Activated CD8-positive, alpha-beta T cell treated with anti-CD3 and anti-CD28 coated beads for 36 hours (primary cell): ENCODE measurements at places on chromosomes 2 and 18.
A peak's percentile ranks its signal among the peaks of the same experiment; 100 is the strongest.

DNA sequence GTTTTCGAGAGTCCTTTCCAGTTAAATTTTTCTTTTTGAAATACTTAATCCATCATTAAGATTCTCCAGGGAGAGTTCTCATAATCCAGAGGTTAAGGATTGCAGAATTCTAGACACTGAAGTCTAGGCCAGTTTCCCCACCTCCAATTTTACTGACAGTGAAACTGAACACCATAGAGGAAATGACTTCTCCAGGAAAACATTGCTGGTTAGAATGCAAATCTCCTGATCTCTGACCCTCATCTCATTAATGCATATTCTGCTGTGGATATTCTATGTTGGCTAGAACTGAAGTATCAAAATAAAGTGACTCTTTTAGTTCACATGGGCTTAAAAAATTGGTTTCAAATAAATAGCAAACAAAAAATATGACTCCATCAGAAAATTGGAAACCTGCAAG, 105.8 kb upstream of the UGP2 start:
- no peak for DNase-seq

DNA sequence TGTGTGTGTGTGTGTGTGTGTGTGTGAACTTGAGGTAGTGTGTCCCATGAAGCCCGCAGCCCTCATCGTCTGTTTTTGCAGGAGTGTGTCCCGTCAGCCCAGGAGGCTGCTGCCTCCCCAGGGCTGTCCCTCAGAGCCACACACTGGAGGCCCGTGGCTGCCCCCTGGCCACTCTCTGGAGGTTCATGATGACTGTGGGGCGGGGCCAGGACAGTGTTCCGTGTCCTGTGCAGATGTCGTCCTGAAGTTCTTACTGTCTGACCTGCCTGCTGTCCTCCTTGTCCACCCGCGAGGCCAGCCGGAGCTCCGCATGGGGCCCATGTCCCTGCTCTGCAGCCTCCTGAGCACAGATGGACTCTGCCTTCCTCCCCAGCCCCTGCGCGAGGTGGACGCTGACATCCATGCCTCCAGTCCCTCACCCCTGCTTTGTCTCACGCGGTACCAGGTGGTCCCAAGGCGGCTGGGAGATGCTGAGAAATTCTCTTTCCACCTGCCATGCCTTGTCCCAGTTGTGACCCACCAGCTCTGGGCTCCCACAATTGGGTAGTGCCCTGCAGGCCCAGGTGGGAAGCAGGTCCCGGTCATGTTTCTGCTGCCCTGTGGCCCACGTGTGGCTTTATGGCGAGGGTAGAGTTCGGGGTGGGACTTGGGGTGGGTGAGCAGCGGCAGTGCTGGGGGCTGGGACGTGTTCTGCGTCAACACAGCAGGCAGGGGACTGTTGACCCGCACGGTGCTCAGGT, 92.8 kb downstream of the NFATC1 start:
- DNase-seq: peak; percentile 1

- DNase-seq: no peak
Observed at GRCh38 chr2:199596549-199596948, 138.8 kb upstream of the SATB2 start.

DNA sequence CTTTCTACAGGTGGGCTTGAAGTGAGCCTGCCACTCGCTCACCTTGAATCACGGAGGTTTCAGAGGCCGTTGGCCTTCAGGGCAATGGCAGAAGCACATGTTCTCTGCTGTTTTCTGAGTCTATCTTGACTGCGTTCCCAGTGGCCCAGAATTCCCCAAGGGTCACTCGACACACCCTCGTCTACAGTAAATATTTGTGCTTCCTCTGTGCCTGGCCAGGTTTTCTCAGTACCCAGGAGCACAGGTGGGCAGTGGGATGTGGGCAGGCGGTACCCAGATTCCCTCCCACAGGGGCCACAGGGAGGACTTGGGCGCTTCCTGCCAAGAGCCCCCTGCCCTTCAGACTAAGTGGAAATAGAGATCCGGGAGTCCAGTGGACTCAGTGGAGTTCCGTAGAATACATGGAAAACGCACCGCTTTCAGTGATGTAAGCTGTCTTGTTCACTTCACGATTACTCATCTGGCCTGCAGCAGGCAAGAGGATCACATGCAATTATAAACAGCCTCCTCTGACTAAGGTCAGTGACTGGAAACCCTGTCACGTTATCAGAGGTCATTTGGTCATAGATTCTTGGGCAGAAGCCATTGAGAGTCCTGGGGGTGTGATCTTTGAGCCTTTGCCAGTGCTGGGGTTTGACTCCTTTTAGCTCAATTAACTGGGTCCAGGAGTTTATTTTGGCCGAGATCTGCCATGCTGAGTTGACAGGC, 179.8 kb downstream of the NEDD4L start:
- DNase-seq: no peak

DNA sequence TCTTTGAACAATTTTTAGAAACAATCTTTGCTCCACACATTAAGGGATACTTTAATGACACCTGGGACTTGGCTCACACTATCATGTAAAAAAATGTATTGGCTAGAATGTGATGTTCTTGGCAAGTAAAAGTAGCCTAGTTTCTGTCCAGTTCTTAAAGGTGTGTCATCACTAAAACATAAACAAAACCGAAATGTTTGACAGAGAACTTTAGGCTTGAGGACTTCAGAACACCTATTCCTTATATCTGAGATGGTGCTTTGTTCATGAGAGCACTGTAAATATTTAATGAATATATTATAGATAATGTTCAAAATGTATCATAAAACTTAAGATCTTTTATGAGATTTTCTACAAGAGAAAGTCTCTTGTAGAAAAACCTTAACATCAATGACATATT, 19.8 kb upstream of the HNRNPA3 start:
- no peak for DNase-seq

- peak; percentile 82 for DNase-seq
Observed at GRCh38 chr2:230864605-230865306, at the start of gene ITM2C. ITM2C (plus strand) TSS chr2:230864942; CDS start chr2:230865026, 84 bp downstream.

DNA sequence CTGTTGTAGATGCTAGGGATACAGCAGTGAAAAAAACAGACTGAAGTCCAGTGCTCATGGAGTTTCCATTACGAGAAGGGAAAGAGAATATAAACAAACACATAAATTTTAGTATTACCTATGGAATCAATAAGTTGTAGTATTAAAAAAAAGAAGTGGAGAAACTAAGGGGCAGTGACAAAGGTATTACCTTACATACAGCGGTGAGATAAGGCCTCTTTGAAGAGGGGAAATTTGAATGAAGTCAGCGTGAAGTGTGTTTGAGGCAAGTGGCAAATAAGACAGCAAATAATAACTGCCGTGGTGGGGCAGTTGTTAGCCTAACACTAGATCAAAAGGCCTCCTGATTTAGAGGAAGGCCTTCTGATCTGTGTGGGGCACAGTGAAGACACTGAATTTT, 57.9 kb downstream of the TLK1 start:
- DNase-seq: no peak

DNA sequence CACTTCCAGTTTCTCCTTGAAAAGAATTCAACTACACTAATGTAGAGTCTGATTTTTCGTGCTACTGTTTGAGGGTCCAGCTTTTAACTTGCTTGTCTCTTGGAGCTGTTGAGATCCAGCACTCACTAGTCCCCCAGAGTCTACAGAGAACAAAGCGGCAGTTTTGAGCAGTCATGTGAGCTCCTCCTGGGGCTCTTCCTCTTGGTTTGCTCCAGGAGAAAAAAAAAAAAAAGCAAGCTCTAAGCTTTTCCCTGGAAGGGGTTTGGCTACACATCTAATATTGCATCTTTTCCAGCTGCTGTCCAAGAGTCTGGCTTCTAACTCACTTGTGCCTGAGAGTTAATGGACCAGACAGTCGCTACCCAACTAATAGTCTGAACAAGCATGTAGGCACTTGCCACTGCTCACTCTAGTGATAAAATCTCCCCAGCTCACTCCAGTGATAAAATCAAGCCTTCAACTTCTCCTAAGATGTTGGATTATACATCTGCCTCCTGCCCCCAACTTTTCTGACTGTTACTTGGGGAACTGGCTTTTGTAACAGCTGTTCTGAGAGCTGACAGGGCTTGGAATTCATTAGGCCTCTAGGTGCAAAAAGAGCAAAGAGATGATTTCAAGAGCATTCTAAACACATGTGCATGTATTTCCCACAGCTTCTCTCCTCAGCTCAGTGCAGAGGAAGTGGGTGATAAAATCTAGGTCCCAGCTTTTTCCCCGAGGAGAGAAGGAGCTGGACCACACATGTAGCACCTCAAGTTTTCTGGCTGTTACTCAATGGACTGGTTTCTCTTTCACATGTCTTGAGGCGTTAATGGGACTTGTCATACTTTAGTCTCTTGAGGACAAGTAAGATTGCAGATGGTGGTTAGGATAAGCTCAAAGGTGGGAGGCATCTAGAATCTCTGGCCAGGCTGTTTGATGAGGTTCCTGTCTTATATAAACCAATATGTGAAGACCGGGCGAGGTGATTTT, 750.5 kb downstream of the LRP1B start:
- DNase-seq: no peak

DNA sequence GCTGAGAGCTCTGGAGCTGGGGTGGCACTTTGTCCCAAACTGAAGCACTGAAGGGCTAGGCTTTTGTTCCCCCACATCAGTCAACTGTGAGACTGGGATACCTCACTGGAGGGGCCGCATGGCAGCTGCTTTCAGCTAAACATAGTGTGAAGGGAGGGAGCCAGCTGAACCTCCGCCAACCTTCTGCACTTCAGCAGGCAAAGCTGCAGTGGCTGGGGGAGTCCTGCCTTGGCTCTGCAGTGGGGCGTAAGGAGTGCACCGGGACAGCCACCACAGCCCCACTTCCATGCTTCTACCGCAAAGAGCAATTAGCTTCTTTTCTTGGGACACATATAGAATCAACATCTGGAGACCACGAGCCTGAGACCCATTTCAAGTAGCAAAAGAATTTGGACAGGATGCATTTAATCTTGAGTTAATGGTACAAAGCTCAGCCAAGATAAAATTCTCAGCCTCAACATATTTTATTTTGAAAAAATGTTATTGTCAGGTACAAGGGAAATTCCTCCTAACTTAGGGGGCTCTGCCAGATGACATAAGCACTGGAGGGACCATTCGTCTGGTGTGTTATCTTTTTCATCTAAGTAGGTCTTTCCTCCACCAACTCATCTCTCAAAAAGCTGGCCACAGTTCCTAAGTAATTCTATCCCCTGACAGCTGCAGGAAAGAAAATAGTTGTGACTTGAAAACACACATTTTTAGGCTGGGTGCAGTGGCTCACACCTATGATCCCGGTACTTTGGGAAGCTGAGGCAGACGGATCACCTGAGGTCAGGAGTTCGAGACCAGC, 25.6 kb upstream of the MYCN start:
- no peak for DNase-seq

DNA sequence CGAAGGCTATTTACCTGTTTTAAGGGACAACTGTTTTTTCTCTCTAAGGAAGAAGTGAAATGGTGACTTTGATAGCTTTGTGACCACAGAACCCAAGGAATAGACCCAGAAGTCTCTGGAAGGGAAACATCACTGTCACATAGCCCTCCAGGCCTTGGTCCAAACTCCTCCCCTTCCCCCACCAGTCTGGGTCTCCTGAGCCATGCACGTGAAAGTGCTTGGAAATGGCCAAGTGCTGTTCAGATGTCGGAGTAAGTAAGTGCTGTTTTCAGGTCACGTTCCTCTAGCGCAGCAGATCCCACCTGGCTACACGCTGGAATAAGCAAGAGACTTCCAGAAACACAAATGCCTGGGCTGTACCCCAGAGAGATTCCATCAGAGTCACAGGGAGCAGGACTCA, 73.0 kb upstream of the AFF3 start:
- DNase-seq: no peak

DNA sequence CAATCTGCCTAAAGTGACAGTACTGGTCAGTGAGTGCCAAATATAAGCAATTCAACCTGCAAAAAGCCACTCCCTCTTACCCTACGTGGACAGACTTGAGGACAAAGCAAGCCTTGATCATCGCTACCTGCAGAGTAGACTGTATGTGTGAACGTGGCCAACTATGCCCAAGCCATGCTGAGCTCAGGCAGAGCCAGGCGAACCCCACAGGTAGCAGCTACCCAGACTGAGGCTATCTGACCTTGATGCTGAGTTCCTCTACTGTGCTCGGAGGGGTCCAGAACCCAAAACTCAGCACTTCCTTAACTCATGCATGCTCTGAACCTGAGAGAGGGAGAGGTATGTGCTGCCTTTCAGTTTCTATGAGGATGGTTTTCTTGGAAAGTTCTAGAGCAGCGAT, 63.5 kb upstream of the TMEM200C start:
- no peak for DNase-seq

GRCh38 chr2:29367986-29368658, 252.9 kb downstream of the CLIP4 start:
- DNase-seq: no peak

DNA sequence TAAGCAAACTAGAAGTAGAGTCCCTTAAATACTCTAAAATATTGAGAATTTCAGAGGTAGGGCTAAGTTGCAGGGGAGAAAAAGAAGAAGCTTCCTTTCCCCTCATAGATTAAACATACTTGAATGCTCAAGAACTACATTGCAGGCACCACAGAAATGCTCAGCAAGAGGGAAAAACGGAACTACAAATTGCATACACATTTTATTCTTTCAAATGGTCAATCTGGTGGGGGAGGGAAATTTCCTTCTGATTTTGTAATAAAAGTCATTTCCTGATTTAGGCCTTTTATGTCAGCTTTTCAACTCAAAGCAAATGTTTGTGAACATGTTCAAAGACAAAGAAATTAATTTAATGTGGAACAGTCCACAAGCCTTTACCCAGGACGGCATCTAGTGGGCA, 33.0 kb downstream of the FARSB start:
- DNase-seq: no peak

- DNase-seq: no peak
Observed at GRCh38 chr2:56263876-56264275, 80.1 kb downstream of the CCDC85A start.

- no peak for DNase-seq
Observed at GRCh38 chr2:203583084-203583695, 48.1 kb upstream of the RAPH1 start.

DNA sequence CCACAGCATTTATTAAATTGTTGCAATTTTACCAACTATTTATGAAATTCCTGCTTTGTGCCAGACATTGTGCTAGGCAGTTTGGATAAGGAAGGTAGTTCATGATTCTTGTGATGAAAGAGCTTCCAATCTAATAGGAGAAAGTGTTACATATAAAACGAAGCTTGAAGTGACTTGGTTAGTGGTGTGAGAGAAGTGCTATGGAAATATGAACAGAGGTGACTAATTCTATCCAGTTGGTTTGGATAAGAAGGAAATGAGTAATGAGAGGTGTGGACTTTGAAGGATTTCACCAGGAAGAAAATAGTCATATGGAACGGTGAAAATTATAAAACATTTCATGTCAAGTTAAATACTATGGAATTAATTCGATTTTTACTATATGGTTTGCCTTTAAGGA, 48.6 kb downstream of the EML6 start:
- no peak for DNase-seq

- DNase-seq: no peak
Observed at GRCh38 chr18:12895626-12896025, 11.6 kb upstream of the PTPN2 start.
